ENCODE measurements at places on chromosomes 1 and 21.

DNA sequence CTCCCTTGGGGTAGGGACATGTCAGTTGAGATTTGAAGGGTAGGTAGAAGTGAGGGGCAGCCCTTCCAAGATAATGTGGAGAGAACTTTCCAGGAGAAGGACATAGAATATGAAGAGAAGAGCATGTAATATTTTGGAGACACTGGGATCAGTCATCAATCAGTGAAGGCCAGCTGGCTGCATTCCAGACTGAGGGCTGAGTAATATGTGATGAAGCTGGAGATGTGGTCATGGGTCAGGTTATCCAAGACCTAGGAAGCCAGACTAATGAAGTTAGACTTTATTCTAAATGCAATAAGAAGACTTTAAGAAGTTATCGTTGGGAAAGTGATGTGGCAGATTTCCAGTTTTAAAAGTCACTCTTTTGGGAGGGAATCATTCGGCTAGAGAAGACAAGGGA is 262.0 kb downstream of the HMCN1 start:
- DNase-seq, result no peak

- DNase-seq, result no peak
Measured at GRCh38 chr1:67540733-67541125, 110.5 kb upstream of the SERBP1 start.

- no peak for DNase-seq
Measured at GRCh38 chr1:38225745-38226144, 179.2 kb upstream of the POU3F1 start.

- DNase-seq, result no peak
Measured at GRCh38 chr1:227556288-227556687, 7.1 kb upstream of the ZNF678 start.

GRCh38 chr1:88867743-88868521 is 23.4 kb downstream of the GTF2B start:
- DNase-seq, result no peak

DNA sequence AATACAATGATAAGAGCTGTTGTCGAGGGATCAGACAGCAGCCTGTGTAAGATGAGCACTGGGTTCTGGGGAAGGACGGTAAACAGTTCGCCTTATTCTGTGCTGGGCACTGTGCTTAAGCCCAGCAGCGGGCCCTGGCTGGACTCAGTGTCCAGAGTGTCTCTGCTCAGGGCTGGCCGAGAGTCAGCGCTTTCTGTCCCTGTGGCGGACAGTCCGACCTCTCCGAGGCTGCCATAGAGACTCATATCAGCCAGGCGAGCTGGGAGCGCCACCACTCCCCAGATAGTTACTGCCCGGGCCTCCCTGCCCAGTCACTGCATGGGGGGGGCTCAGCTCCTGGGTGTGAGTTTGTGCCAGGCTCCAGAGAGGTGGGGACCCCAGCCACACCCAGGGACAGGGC is 14.7 kb upstream of the NPHP4 start:
- no peak for DNase-seq

- DNase-seq, result no peak
Measured at GRCh38 chr1:91771717-91772116, 114.2 kb downstream of the TGFBR3 start.

DNA sequence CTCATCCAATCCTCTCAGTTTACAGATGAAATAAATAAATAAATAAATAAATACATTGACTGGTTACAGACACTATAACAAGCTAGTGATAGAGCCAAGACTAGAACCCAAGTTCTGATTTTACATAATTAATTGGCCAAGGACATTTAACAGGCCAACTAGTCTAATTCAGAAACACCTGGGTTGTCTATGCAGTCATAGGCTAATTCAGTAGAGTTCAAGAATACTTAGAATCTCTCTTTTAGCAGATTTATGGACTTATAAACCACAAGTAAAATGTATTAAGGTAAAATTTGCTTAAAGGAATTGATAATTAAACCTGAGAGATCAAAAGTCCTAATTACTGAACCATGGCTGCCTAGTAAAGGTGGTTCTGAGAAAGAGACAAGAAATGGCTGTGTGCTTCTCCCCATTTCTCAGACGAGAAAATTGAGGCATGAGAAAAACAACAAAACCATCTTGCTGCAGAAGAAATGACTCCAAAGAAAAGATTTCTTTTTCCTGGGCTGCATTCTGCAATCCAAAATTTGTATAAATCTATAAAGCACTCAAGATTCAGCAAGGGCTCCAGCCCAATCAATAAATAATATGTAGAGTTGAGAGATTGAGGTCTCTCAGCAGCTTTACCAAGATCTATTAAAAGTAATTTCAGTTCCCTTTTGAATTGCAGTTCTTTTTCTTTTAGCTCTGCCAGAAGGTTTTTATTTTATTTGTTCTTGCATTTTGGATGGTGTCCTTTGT is 98.3 kb downstream of the DUSP10 start:
- DNase-seq, result no peak

GRCh38 chr1:192475329-192475728 is 100.2 kb upstream of the RGS1 start:
- no peak for DNase-seq

DNA sequence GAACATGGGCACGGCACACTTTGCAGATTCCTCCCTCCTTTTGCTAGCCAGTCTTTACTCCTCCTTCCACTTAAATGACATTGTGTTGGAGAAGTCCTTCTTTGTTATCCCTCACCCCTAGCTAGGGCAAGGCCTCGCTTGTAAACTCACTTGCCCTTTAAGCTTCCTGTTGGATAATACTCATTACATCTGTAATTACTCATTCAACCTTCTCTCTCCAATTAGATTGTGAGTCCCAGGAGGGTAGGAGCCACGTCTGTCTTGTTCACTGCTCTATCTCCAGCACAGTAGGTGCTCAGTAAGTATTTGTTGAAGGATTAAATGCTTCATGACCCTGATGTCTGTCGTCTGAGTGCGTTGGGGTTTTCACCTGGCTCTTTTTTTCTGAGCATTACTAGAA is 98.7 kb upstream of the USP24 start:
- no peak for DNase-seq

DNA sequence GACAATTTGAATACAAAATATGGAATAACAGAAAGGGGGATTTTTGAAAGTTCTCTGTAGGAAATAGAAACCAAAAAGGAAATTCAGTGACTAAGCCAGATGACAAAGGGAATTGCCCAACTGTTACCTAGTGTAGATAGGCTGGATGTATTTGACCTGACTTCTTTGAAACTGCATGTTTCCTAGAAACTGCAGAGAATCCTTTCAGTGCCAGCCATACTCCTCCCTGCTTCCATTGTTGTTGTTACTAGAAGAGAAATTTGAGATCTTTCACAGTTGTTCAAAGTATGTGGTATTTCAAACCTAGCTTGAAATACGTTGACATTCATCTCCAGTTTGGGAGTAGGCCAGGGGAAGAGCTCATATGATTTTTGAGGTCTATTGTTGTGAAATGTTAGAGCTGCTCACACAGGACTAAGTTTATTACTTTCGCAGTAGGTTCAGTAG is 1.8 kb upstream of the GBP5 start:
- DNase-seq, result no peak

- DNase-seq, result no peak
Measured at GRCh38 chr1:23184212-23184934, 15.7 kb upstream of the LUZP1 start.

DNA sequence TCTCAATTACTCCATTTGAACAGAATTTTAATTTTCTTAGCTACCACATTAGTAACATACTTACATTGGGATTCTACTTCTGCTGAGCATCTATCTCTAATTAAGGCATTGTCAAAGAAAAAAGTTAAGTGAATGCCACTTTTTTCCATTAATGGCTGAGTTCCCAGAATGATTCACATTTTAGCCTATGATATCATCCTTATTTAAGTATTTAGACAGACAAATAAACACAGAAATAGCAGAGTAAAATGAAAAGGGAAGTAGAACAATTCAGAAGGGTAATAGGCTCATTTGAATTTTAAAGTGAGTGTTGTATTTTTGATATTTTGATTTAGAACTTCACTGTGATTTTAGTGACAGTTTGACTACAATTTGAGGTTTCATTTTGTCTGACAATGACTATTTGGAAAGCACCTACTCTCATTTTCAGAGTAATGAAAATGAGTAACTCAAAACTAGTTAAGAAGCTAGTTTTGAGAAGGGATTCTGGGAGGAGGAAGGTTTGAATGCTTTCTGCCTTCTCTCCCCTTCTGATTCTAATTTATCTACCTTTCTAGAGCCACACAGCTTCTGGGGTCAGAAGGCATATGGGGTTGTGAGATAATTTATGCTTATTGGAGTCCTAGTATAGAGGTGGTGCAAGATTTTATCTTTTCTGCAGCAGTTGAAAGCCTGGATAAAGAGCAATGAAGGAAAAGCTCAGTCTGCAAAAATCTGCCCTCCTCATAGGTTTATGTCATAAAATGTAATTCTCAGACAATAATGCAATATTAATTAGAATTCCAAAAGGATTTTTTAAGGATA is 15.5 kb downstream of the LYPLAL1 start:
- DNase-seq, result no peak

- DNase-seq, result no peak
Measured at GRCh38 chr1:1911350-1912041, 3.6 kb upstream of the CALML6 start.

DNA sequence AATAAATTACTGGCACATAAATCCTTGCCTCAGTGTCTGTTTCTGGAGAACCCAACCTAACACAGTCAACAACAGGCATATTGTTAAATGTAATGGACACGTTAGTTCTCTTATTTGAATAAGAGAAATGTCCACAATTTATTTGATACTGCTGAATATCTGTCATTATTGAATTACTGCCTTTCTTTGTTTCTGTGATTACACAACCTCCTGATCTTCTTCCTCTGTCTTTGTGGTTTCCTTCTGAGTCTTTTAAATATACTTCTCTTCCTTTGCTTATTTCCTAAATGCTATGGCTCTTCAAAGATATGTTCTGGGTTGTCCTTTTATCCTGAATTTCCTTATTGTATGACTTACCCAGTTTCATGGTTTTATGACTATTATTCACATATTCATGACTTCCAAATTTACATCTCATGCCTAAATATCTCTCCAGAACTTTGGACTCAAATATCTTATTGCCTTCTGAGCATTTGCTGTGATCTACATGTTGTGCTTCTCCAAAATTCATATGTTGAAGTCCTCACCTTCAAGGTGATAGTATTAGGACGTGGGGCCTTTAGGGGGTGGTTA is 39.9 kb downstream of the MSH4 start:
- no peak for DNase-seq

GRCh38 chr1:202586018-202586821 is 124.0 kb downstream of the SYT2 start:
- no peak for DNase-seq

DNA sequence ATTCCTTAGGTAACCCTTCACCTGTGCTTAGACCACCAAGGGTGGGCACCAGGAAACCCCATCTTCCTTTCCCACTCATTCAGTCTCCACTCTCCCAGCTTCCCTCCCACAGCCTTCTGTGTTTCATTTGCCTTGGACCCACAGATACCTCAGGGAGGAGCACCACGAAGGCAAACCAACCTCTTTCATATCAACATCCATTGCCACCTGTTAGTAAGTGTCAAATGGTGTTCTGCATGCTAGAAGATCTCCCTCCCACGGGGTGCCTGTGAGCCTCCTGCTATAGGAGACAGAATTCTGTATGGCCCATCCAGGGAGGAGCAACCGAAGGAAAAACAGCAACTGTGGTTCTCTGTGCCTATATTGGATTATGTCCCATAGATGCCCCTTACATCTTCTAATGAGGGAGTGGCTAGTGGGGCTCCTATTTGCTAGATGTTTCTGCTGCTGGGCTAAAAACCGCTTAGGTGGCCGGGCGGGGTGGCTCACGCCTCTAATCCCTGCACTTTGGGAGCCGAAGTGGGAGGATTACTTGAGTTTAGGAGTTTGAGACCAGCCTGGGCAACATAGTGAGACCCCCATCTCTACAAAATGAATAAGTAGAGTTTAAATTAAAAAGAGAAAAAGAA is 25.6 kb upstream of the SCCPDH start:
- DNase-seq, result no peak

GRCh38 chr1:231446138-231446537 is 24.1 kb upstream of the EGLN1 start:
- no peak for DNase-seq

DNA sequence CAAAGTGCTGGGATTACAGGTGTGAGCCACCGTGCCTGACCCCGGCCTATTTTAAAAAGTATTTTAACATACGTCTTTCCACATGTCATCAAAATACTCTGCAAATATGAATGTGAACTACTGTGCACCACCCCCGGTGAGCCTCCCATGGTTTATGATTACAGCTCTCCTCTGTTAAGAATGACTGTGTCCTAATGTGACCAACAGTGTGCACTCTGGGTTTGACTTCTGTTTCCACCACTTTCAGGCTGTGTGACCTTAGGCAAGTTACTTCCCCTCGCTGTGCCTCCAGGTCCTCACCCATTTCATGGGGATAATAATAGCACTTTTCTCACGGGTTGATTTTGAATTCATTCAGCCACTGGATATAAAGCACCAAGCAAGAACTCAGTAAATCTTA is 14.7 kb downstream of the AMPD2 start:
- no peak for DNase-seq

DNA sequence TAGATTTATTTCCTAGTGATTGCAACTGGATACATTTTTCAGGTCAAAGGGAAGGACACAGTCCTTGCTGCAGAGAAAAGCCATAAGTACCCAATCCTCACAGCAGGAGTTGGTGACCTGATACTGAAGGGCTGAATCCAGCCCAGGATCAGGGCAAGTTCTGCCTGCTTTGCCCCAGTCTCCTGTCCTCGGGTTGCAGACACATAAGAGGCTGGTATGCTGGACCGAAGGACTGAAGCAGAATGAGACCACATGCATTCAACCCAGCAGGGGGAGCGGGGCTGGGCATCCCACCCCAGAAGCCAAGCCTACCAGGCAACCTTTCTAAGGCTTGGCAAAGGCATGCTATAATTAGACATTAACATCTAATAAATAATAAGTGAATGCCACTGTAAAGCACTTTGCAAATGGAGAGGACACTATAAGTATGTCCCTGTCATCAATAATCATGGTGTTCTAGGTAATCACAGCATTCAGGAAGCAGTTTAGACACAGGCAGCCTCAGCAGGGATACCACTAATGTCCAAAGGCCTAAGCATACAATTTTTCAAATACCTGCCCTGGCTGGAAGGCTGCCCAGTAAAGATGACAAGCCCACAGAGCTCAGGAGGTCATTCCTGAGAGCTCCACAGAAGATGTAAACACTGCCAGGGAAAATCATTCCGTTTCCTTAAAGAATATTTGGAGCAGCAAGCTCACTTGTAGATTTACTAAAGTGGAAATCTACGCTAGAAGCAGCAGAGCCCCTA is 47.6 kb downstream of the KRTAP19-8 start:
- no peak for DNase-seq

DNA sequence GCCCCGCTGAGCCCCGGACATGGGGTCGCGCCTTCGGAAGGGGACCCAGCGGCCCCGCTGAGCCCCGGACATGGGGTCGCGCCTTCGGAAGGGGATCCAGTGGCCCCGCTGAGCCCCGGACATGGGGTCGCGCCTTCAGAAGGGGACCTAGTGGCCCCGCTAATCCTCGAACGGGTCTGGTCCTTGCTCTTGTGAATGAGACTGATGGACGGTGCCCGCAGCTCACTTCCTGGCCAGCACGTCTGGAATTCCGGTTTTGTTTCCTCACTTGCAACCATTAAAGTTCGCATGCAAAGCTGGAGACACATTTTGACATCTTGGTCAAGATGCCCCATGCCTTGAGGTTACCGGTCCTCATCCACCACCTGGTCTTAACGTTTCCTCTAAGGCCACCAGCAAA is 5.6 kb downstream of the WRAP73 start:
- DNase-seq, result no peak
